ENCODE measurements at places on chromosomes 16 and 17.

- no peak for DNase-seq
Observed at GRCh38 chr17:78847052-78847451, 6.4 kb upstream of the USP36 start.

GRCh38 chr16:89729863-89730593 lies 8.7 kb downstream of the ZNF276 start:
- DNase-seq = no peak

DNA sequence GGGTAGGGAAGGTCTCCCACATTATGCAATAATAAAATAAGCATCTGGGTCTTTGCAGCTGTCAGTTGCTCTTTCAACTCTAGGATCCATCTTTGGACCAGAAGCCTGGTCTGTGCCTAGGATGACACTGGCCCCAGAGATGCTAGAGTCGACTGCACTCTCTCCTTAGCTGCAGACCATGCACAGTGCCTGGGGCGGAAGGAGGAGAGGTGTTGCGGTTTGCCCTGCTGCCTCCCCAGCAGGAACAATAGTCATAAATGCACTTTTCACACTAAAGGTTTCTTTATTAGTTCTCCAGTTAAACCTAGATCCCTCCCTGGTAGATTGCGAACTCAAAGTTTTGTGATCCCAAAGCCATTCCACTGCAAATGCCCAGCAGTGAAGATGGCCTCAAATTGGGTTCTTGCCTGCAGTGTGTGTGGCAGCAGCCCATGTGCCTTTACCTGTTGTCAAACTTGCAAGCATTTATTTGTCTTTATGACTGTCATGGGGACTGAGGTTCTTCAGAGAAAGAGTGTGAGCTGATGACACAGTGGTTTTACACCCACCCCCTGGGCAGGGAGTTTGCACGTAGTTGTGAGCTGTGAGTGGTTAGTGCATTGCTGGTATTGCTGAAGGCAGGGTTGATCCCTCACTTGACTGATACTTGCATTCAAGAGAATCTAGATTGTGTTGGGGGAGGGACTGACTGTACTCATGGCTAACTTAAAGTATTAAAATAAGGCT lies 10.3 kb downstream of the ATXN1L start:
- peak; percentile 41 for DNase-seq

GRCh38 chr17:36509272-36509985 lies 22.9 kb downstream of the ZNHIT3 start:
- DNase-seq = no peak

- no peak for DNase-seq
Observed at GRCh38 chr17:8944748-8945147, 20.8 kb downstream of the PIK3R5 start.

DNA sequence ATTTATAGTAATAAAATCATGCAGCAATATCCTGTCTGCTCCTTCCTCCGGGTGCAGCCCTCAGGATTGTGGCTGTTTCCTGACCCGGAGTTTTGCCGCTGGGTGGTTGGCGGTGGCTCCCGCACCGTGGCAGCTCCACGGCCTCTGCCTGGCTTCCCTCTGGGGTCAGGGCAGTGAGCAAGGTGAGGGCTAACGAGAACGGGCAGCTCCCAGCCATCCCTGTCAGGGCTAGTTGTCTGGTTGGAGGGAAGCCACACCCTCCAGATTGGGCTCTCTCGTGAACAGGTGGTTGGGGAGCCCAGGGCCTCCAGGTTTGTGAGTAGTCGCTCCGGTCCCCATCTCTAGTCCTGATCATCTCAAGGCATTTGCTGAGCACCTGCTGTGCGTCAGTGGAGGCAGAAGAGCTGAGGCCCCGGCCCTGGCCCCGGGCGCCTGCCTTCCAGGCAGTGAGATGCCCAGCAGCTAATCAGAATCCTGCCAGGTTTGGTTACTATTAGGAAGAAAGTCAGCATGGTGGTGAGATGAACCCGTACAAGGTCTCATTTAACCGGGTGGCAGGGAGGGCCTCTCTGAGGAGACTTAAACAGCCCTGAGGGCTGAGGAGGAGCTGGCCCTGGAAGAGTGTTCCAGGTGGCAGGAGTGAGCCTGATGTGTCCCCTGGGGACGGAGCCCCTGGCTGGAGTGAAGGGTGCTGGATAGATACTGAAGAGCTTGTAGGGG lies 2.3 kb upstream of the NUDT16L1 start:
- no peak for DNase-seq

- no peak for DNase-seq
Observed at GRCh38 chr17:48909783-48910182, 1.6 kb downstream of the UBE2Z start.

GRCh38 chr16:81060576-81061306 lies 16.3 kb downstream of the C16orf46 start:
- no peak for DNase-seq

Data from activated naive CD4-positive, alpha-beta T cell treated with Interleukin-2 at 50 U/mL for 16 hours (primary cell).